M059J (cell line): ENCODE measurements at places on chromosomes 7 and 10.

GRCh38 chr10:61758433-61758832, 95.7 kb downstream of the CABCOCO1 start:
- peak; percentile 86 for DNase-seq

DNA sequence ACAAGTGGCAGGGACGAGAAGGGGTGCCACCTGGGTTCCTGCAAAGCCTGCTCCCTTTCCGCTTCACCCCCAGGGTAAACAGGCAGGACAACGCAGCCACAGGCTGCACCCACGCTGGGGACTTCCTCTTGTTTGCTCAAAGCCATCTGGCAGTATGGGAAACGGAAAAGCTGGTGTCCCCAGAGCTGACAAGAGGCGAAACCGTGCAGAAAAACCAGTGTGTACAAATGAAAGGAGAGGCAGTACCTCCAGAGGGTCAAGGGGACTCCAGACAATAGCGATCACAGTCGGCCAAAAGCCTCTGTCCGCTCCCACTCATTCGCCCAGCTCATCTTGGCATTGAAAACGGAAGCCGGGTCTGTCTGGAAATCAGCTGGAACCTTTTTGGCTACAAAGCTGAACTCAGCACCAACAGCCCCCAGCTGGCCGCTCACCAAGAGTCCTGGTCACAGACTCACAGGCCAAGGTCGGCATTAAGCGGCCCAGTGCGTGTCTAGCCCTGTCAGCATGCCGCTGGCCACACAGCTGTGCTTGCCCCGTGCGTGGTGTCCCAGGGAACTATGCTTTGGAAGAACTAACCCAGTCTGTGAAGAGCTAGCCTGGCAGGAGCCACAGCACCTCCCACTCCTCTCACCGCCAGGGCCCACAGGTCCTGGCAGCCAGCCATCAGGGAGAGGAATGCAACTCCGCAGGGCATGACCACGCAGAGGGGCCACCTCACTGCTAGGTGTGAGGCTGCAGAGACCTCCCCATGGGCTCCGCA, 10.4 kb downstream of the TNS3 start:
- DNase-seq = peak; percentile 98

GRCh38 chr7:33076737-33077136, 14.2 kb upstream of the NT5C3A start:
- DNase-seq = peak; percentile 55

DNA sequence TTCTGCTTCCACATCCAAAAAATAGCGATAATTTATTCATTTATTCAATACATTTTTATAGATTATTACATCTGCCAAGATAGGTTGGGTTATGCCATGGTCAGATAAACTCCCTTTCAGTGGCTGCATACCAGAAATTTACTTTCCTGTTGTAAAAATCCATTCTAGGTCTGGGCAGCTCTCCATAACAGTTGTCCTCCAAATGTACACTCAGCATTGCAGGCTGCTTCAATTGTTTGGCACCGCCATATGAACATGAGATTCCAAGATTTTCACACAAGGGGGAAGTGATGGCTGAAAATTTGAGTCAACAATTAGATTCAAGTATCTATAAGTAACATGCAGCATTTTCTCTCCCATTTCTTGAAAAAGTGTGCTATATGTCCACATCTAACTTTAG, 568.7 kb downstream of the ETV1 start:
- no peak for DNase-seq
